CD4-positive, alpha-beta T cell treated with Interleukin-4 for 4 hours (primary cell): ENCODE measurements at places on chromosomes 3 and 15.

DNA sequence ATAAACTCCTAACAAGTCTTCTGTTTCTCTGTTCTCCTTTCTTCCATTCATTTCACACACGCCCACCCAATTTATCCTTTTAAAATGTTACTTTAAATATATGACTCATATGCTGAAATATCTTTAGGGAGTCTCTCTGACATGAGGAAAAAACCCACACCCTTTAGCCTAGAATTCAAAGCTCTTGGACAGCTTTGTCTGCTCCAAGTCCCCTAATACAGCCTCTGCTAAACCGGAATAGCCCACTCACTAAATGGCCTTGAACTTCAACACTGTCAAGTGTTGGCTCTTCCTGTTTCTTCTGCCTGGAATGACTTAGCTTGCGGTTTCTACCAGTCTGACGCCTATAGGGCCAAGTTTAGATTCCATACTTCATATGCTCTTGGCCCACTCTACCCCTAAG is 3.3 kb upstream of the CD96 start:
- DNase-seq: no peak

GRCh38 chr3:22319446-22319845 is 568.4 kb upstream of the ZNF385D start:
- no peak for DNase-seq

DNA sequence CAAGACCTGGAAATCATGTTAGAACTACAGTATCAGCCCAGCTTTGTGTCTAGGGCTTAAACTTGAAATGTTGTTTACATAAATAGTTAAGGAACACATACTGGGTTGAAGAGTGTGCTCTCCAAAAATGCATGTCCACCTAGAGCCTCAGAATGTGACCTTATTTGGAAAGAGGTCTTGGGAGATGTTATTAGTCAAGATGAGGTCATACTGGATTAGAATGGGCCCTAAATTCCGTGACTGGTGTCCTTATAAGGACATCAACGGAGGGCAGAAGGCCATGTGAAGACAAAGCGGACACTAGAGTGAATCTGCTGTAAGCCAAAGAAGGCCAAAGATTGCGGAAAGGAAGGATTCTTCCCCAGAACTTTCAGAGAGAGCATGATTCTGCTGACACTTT is 759.2 kb upstream of the CFAP20DC start:
- DNase-seq: no peak

GRCh38 chr3:193743702-193744047 is 150.7 kb downstream of the OPA1 start:
- DNase-seq: no peak

DNA sequence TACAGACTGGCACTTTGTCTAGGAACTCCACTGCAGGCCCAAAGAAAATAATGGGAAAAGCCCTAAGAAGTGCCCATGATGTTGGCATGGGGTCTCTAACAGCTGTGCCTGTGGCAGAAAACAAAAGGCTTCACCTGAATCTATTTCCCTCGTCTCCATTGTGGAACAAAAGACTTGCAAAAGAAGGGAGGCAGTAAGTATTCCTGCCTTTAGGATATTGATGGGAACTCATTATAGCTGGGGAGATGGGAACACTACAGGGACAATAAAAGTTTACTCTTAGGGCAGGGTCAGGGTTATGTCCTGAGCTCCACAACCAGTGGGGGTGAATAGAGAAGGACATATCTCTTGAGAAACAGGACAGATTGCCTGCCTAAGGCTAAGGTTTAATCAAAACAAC is 930.6 kb upstream of the EPHA6 start:
- no peak for DNase-seq

- DNase-seq: no peak
Measured at GRCh38 chr3:52775877-52776276, 1.5 kb upstream of the ITIH1 start.

DNA sequence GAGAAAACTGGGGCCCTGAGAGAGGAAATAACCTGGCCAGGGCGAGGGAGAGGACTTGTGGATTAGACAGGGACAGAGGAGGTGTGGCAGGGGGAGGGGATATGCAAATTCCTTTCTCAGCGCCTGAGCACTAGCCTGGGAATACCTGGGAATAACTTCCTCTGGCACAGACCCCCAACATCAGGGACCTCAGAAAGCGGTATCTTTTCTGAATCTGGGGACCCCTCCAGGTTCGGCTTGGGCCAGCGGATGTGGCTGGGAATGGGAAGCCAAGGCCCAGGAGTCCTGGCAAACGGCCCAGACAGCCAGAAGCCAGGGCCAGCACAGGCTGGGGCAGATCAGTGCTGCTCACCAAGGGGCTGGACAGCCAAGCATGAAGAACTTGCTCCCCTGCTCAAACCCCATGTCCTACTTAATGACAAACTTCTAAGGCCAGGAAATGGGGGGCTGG is 9.2 kb upstream of the ACSBG1 start:
- no peak for DNase-seq
